Renal pelvis (tissue), 12 donors: ENCODE measurements at places on chromosomes 12 and 14. TPM values are rescaled to one million over a fixed set of nuclear protein-coding genes. Genes with fewer than 3 reads are reported as not detected.

Gene MOAP1
- 39.6 TPM for polyA plus RNA-seq

Gene OR4K5
- not detected for polyA plus RNA-seq

Gene CAPRIN2
- polyA plus RNA-seq = 34.7 TPM

Gene GARIN6
- 0.12 TPM for polyA plus RNA-seq

Gene IKZF4
- 15.8 TPM for polyA plus RNA-seq

- DNase-seq = no peak
These were observed 33.1 kb upstream of the DICER1 start for GRCh38 chr14:95190346-95190840.

DNA sequence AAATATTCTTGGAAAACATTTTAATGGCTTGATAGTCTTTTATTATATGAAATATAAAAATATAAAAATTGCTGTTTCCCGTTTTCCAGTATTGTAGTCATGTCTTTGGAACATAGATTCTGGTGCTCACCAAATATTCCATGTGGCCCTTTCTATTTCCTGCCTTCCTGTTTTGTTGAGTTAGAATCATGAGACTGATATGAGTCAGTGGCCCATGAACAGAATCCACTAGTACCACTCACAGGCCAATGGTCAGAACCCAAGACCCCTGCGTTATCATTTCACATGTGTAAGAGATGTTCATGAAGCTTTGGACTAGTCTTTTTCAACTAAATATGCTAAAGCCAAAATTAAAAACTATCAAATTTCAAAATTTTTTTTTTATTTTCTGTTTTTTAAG, 56.9 kb downstream of the BICD1 start:
- no peak for DNase-seq

DNA sequence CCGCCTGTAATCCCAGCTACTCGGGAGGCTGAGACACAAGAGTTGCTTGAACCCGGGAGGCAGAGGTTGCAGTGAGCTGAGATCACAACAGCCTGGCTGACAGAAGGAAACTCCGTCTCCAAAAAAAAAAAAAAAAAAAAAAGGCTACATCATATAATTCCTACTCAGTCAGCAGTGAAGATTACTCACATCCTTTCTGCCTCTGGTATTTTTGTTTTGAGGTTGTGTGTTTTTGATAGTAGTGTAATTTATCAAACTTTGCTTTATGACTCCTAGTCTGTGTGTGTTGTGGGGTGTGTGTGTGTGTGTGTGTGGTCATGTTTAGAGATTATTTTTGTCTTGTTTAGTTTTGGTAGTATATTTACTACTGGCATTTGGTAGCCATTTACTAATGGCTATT, 29.8 kb upstream of the DLGAP5 start:
- no peak for DNase-seq

GRCh38 chr12:26599096-26599695, 233.8 kb downstream of the ITPR2 start:
- DNase-seq = no peak

DNA sequence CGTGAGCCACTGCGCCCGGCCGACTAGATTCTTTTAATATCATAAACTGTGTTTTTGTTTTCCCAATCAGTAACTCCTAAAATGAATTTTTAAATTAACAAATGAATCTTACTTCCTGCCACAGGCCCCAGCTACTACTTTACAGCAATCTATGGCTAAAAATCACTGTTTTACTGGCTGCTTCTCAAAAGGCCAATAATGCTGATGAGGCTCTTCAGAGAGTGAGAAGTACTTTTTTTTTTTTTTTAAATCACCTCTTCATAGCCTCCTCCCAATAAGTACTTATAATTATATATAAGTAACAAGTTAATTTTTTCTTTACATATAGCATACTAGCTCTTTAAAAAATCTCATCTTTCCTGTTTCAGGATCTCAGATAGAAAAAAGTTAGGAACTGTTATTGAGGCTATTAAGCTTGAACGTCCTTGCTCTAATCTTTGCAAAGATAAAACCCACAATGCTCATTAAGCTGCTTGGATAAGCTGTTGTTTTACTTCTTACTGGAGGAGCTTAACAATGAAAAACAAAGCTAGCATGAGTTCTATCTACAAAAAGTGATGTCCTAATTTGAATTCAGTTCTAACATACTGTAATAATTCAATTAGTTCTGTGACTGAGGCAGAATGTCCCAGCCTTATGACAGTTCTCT, 12.8 kb upstream of the WDR20 start:
- DNase-seq = no peak

DNA sequence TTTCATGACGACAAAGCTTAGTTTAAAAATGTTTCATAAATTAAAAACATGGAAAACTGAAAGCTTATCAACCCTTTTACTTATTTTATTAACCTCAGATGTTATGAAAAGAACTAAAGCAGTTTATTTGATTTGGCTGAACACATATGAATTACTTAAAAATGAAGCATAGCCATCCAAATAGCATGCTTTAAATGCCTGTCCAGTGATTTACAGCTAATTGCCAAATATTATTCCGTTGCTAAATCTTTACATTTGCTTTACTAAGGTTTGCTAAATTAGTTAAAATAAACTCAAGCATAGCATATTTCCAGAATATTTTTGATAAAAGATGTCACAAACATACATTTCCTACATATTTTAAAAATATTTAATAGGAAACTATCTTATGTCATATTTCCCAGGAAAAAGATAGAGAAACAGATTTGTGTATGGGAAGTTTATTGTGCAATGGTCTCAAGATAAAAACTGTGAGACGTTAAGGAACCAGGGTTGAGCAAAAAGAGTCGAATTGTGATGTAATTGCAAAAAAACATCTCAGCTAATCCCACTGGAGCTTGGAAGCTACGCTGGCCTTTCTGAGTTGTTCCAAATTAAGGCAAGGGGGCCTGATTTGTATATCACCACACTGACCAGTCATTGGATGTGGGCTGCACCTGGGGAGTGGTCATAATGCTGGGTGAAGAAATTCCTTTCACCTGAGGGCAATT, 25.8 kb downstream of the GPR135 start:
- DNase-seq = no peak

- no peak for DNase-seq
These were observed 195.4 kb downstream of the KIF26A start for GRCh38 chr14:104333646-104334423.

DNA sequence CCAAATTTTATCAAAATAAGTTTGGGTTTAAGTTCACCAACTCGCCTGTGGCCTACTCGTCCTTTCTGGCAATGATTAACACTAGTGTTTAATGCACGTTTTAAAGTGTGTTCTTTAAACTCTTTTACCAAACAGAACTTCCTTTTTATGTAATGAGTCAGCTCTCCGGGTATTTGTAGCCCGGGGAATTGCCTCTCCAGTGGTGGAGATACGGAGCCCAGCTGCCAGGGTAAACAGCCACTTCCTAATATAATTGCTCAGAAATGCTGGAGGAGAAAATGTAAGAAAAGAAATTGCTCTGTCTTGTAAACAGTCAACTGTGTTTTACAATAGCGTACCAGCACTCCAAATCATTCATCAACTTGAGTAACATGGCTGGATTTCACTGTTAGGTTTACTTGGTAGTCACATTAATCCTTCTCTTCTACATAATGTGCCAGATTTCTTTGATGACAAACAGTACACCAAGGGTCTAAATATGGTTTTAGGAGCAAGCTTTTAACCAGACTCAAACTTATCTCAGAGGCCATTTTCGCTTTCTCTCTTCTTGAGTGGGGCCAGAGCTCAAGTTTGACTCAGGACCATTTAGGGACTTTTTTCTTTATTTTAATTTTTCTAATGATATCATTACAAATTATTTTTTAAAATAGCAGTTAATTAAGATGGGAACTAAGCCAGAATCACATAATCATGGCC, 101.2 kb upstream of the SLC38A2 start:
- DNase-seq = peak; percentile 59

DNA sequence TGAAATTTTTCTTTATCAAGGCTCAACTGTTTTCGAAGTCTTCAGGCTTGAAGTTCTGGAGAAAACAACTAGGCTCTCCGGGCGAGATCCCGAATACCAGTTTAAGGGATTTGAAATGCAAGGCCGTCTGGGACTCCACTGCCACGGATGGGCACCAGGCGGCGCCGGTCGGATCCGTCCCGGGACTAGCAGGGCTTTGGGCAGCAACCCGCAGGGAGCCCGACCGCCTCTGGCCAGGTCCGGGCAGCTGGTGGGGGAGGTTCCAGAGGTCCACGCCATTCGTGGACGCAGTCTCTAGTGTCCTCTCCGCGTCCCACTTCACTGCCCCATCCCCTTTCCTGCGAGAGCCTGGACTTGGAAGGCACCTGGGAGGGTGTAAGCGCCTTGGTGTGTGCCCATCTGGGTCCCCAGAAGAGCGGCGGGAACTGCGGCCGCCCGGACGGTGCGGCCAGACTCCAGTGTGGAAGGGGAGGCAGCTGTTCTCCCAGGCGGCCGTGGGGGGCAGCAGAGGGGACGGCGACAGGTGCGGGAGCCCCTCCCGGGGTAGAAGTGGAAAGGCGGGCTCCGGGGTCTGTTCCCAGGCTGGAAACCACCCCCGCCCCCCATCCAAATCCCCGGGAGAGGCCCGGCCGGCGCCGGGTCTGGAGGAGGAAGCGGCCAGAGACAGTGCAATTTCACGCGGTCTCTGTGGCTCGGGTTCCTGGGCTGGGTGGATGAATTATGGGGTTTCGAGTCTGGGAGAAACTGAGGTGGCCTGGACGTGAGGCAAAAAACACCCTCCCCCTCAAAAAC, 838 bp upstream of the ERBB3 start:
- peak; percentile 80 for DNase-seq

DNA sequence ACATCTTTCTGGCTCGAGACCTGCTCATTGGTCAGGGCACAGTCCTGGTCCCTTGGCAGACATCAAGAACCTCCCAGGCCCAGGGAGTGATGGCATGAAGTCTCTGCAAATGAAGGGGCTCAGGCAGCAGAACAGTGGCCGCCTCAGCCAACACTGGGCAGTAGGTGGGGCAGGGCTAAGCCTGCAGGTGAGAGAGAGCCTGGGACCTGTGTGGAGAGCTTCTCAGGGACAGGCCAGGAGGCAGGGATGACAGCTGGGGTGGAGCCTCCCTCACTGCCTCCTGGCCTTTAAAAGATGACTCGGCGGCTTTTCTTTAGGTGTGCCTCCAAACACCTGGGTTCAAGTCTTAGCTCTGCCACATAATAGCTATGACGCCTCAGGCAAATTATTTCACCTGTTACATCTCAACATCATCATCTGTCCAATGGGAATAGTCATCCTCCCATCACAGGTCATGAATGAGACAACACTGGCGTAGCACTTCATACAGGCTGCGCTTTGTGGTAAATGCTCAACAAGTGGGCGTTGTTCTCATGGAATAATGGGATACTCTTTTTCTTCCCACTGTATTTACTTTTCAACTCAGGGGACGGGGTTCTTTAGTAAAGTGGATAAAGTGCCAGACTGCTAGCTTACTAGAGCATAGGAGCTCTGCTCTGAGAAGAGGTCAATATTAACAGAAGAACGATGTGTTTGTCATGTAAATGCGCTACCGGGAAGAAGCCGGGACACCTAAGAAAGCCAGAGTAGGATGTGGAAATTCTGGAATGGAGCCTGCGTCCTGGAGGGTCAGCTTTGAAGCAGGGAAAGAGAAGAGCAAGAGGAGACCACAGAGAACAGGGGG, 277.4 kb downstream of the FOXN3 start:
- DNase-seq = no peak

- no peak for DNase-seq
These were observed 2.0 kb upstream of the ATN1 start for GRCh38 chr12:6925540-6926279.

GRCh38 chr14:45120096-45120495, 14.2 kb downstream of the FKBP3 start:
- DNase-seq = no peak
